ENCODE measurements at places on chromosomes 7 and 10.

- DNase-seq, result peak; percentile 37
These were observed 108.8 kb downstream of the ADCY1 start for GRCh38 chr7:45682836-45683555.

- DNase-seq, result no peak
These were observed 29.3 kb upstream of the RNF32 start for GRCh38 chr7:156611014-156612010.

DNA sequence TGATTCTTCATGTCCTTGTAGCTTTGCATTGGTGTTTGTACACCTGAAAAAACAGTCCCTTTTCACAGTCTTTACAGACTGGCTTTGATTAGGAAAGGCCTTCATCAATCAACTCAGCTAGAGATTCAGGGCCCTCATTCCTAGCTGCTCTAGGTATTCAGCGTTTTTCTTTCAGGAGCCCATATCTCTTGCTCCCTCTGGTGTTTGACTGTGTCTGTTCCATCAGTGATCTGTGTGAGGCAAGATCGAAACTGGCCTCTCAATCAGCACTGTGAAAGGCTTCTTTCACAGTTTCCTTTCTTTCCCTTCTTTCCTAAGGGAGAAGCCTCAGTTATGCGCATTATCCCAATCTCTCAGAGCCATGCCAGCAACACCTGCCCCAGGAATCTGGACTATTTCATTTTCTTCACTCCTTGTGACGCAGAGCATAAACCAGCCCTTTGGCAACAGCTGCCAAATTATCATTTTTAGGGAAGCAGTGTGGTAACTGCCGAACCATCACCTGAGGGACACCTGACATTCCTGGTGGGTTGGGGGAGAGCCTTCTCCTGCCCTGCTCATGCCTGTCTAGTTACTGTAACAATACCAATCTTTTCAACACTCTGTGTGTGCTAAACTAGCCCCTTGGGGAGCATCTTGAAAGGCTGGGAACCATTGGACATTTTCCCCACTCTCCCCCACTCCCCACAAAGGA, 75.7 kb upstream of the CCDC71L start:
- DNase-seq, result no peak

- DNase-seq, result no peak
These were observed 5.9 kb downstream of the HECW1 start for GRCh38 chr7:43118313-43118712.

GRCh38 chr7:108094933-108095710, 35.0 kb downstream of the LAMB4 start:
- DNase-seq, result no peak

- no peak for DNase-seq
These were observed 327.1 kb downstream of the PRPF18 start for GRCh38 chr10:13913897-13914296.

DNA sequence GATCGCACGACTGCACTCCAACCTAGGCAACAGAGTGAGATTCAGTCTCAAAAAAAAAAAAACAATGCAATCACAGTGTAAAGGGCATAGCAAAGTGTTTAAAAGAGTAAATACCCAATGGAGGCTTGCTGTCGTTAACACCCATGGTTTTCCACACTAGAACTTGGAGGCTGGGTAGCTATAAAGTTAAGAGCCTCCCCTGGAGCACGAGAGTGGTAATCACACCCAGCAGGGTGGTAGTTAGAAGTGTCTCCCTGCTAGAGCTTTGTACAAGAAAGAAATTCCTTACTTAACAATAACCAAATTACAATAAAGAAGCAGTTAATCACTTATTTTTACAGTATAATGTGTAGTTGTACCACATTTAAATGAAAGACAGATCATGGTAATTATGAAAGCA, 1078.9 kb downstream of the NRG3 start:
- DNase-seq, result no peak

GRCh38 chr10:129023082-129023481, 444.0 kb upstream of the MGMT start:
- DNase-seq, result no peak

DNA sequence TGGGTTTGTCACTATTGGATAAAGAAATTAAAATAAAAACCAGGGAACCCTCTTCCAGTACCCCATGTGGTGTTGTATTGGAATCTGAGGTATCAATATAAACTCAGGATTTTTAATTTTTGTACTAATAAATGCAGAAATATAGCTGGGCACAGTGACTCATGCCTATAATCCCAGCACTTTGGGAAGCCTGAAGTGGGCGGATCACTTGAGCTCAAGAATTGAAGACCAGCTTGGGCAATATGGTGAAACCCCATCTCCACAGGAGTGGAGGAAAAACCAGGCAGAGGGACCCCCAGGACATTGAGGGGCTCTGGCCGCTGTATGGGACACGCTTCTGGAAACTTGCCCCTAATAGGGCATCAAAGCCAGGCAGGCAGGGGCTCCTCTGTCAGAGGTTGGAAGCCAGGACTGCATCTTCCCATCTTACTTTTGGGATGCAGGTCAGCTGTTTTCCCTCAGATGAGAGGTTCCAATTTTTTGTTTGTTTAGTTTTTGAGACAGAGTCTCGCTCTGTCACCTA, 11.1 kb downstream of the ADIRF start:
- no peak for DNase-seq

Measured in caudate nucleus (tissue), 63 donors.